Kidney capillary endothelial cell (primary cell): ENCODE measurements at places on chromosomes 2 and 18.

DNA sequence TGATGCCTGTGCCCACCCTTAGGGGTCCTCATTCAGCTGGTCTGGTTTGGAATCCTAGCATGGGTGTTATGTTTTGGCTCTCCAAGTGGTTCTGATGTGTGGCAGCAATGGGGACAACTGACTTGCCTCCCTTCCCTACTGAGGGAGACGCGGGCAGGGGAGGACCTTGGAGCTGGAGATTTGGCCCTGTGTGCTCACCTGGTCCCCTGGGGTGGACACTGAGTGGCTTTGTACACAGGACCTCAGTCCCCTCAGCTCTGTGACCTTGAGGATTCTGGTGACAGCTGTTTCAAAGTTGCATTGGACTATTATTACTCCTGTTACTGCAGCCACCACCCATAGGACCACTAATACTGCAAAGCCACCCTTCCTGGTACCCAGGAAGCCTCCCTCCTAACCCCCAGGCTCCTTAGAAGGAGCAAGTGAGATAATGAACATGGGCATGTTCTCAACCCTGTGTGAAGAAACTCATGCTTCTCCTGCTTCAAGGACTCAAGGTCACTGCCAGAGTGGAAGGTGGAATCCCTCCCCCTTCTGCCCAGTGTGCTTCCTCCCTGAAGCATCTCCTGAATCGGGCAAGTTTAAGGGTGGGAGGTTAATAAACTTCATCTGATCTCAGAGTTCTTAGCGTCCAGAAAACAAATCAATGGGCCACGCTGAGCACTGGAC lies 26.5 kb downstream of the TMEM182 start:
- DNase-seq = no peak

DNA sequence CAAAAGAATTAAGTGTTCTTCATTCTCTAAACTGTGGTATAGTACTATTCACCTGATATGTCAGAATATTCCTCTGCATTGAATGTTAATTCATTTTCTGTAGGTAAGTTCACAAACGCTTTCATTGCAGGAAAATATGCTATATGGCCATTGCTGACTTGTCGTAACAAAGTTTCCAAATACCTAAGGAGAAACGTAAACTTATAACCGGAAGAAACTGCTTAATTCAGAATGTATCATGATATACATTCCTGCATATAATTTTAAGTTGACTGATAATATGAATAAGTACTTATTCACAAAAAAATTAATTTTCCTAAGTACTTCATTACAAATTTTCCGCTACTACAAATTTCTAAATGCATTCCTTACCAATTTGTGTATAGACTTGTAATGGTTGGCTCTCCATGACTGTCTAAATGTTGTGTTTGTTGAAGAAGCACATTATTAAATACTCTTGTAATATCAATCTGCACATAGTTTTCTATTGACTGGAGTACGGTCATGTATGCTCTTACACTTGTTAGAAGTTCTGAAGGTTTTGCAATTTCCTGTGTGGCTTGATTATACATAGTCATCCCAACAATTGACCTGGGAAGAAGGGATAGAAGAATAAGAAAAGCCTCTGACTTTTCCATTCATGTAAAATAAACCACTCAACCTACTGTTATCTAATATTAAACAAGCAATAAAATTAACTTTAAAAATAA lies 85.4 kb downstream of the NCKAP1 start:
- no peak for DNase-seq

DNA sequence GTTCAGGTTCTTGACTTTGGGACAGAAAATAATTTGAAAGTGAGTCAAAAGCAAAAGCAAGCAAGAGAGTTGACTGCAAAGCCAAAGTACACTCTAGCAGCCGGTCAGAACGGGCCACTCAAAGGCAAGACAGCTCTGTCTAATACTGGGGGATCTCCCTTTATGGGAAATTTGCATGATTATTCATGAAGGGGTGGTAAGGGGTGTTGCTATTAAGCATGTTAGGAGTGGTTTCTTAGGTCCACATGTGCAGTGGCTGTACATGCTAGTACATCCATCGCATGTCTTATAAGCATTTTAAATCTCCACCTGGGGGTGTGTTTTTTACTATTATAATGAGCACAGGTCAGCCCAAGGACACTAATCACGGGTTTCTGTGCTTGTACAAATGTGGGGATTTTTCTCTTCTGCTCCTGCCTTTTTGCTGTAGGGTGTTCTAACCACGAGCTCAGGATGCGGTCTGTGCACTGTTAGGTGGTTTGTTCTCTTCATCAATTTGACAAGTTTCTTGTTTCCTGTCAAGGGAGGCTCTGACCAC lies 60.2 kb upstream of the SPP2 start:
- DNase-seq = no peak

DNA sequence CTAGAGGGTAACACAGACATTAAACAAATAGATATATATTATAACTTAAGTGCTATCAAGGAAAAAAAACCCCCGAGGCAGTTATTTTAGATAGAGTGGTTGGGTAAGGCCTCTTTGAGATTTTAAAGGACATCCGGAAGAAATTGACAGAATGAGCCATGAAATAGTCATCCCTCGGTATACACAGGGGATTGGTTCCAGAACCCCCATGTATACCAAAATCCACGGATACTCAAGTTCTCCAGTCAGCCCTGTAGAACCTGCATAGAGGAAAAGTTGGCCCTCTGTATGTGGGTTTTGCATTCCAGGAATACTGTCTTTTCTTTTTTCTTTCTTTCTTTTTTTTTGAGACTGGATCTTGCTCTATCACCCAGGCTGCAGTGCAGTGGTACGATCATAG lies 2.0 kb downstream of the DHX57 start:
- no peak for DNase-seq

DNA sequence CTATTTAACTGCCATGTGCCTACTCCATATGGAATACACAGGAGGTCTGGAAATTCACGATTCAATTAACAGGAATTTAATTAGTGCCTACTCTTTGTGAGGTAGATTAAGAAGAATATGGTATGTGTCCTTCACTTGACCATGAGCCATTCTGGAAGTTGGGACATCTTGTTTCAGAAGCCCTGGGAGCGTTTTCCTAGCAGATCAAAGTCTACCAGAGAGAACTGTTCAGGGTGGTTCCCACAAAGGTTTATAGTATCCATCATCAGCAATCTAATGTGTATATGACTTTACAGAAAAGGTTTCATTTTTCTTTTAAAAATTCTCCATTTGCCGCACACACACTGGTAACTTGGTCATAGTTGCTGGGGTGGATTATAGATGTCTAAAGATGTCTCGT lies 159.1 kb downstream of the LRRTM1 start:
- DNase-seq = no peak

- no peak for DNase-seq
These were observed 371.9 kb downstream of the NBAS start for GRCh38 chr2:15189216-15189615.

- DNase-seq = no peak
These were observed 104.9 kb downstream of the RPRM start for GRCh38 chr2:153373510-153374279.

GRCh38 chr2:23589739-23590138 lies 204.8 kb downstream of the KLHL29 start:
- no peak for DNase-seq

DNA sequence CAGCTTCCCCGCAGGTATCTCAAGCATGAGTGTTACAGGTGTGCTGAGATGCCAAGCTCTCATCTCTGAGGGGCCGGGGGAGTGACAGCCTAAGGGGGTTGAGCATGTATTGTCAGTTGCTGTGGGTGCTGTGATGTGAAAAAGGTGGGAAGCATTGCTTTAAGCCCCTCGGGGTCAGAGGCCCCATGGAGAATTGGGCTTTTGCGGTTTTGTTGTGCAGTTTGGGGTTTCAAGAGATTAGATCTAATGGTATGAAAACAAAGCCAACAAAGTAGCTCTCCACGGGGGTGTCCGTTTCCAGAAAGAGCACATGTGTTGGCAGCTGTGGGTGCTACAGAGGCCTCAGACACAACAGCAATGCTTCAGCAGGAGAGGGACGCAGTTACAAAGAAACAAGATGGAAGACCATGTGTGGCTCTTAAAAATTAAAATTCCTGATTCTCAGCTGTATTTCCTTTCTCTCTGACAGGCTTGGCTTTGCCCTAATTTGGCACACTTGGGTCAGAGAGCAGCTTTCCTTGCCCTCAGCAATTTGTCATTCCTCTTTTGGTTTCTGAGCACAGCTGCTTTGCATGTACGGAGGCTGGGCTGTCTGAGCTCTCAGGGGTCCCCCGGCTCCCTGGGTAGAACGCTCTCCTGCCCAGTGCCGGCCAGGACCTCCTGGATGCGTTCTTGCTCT lies 69.9 kb downstream of the TMEM247 start:
- DNase-seq = no peak

DNA sequence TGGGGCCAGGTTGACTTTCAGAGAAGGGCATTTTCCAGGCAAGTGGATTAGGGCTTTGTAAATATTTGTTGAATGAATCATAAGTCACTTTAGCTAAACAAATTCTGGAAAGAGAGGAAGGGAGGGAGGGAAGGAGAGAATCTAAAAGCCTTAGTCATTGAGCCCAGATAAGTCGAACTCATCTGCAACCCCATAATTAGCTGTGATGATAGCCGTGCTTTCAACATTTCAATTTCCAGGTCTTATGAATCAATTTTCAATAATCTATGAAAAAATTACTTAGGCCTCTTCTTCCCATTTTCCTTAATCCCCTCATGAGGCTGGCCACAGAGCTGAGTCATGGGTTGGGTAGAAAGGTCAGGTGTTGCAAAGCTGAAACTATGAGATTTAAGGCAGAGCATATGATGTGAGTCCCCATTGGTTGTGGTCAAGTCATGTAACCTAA lies 111.9 kb upstream of the MAPRE2 start:
- DNase-seq = no peak

DNA sequence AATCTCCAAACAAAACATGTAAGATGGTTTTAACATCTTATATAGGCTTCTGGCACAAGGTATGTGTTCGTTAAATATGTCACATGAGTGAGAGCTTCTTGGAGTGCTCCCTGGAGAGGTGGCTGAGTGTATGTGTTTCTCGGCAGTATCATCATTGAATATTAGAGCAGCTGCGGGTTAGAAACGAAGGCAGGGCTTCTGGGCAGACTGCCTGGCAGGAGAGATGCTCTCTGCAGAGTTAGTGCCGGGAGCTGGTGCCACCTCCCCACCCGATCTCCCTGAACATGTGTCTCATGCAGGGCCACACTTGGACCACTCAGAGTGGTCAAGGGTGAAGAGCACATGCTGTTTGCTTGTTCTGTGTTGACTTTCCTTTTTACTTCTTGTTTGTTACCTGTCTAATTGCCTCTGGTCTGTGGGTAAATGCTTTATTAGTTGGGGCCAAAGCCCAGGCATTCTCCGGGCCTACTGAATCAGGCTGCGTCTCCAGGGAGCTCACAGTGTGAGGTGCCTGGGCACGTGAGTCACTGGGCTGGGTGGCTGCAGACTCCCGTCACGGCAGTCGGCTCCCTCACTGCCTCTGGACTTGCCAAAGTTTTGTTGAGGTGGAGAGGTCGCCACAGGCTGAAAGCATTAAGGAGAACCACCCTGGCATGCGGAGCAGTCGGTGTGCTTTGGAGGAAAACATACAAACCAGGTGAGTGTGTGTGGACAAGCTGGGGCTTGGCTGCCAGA lies 246.6 kb downstream of the FHOD3 start:
- no peak for DNase-seq

- DNase-seq = no peak
These were observed 2.5 kb downstream of the KCNJ13 start for GRCh38 chr2:232773815-232774214.

- DNase-seq = peak; percentile 78
These were observed 3.5 kb downstream of the ACSL3 start for GRCh38 chr2:222864296-222864695.

DNA sequence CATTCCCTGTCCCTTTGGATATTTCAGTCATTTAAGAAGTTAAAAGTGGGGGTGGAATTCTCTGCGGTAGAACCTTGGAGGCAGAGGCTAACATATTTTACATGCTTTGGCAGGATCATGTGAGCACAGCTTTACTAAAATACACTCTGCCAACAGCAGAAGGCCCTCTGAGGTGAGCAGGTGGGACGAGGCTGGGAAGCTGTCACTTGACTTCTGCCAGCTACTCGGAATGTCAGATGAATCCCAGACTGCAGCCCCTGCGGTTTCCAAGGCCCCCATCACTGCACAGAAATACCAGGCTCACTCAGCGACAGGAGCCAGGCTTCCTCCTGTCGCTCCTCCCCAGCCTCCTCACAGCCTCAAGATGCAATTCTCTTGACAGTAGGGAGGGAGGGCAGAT lies 220.9 kb upstream of the REV1 start:
- DNase-seq = no peak

DNA sequence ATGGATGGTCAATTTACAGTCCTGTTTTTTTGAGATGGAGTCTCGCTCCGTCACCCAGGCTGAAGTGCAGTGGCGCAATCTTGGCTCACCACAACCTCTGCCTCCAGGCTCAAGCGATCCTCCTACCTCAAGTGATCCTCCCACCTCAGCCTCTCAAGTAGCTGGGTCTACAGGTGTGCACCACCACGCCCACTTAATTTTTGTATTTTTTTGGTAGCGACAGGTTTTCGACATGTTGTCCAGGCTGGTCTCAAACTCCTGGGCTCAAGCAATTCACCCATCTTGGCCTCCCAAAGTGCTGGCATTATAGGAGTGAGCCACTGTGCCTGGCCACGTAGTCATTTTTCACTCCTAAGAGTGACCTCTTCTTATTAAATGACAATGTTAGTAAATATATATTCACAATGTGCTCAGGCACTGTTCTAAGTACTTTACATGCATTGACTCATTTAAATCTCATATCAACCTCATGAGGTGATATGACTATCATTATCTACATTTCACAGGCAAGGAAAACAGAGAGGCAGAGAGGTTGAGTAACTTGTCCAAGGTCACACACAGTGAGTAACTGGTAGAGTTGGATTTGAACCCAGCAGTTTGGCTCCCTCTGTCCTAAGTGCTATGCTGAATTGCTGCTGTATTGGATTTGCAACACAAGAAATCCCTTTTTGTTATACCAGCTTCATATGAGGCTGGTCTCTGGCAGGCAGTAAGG lies 5.6 kb upstream of the DIS3L2 start:
- DNase-seq = no peak

DNA sequence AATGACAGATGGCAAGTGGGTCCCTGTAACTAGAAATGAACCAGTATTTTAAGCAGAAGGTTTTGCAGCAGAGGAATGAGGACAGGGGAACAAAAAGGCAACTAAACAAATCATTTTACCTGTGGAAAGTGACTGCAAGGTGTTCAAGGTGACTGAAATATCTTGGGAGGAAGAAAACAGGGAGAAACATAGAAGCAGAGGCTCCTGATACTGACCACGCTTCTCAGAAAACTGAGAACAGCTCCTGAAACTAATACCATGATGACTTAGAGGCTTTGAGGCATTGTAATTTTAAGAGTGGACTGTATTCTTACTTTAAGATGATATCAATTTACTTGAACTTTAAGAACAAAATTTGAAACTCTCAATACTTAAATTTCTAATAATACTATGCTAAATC lies at the start of gene DYTN:
Gene DYTN, minus strand, starts transcription at position 101 of the 400 bp plus-strand sequence. CDS start 117 bp downstream, outside the sequence.
- DNase-seq = no peak

GRCh38 chr2:95294579-95295250 lies 2.4 kb upstream of the KCNIP3 start:
- DNase-seq = no peak

GRCh38 chr2:190119257-190119656 lies 56.7 kb upstream of the MSTN start:
- no peak for DNase-seq
